Skin of body (tissue), 3 donors: ENCODE measurements at places on chromosomes 11 and 22. TPM values are rescaled to one million over a fixed set of nuclear protein-coding genes. Genes with fewer than 3 reads are reported as not detected.

The APOBEC3F gene
- 4.0 TPM for total RNA-seq

The PRR5 gene
- 10.1 TPM for total RNA-seq

The DUSP8 gene
- 1.8 TPM for total RNA-seq

The MOGAT2 gene
- total RNA-seq: 9.6 TPM

The ZNF70 gene
- 4.3 TPM for total RNA-seq

DNA sequence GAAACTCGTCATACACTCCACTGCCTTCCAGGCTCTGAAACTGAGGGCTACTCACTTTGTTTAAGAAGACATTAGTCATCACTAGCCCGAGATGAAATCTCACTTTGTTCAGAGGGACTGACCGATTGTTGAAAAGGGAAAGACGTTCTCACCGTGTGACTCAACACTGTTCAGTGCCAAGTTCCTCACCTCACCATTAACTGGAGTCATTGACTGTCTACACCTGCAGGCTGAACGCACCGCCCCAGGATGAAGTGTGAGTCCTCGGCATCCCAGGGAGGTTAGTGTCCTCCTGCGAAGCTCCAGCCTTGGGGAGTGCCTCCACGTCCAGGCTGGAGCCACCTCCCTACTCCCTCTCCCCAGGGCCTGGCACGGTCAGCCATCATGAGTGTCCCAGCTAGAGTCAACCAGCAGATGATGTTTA is 30.4 kb downstream of the FADD start:
- no peak for DNase-seq

DNA sequence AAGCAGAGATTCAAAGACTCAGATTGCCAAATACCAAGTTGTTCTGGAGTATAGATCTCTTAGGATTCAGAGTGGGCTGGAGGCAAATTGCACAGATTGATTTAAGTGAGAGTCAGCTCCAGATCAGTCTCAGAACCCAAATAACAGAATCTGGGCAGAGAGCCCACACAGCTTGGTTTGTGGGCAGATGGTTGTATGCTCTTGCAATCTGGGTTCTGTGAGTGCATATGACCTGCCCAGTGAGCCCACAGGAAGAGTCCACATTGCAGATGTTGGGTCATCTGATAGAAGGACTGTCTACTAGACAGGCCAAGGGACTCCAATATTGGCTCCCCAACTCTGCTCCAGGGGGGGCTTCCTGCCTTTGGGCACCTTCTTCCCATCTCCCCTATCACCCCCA is 65.9 kb downstream of the ADAMTS15 start:
- DNase-seq: no peak

DNA sequence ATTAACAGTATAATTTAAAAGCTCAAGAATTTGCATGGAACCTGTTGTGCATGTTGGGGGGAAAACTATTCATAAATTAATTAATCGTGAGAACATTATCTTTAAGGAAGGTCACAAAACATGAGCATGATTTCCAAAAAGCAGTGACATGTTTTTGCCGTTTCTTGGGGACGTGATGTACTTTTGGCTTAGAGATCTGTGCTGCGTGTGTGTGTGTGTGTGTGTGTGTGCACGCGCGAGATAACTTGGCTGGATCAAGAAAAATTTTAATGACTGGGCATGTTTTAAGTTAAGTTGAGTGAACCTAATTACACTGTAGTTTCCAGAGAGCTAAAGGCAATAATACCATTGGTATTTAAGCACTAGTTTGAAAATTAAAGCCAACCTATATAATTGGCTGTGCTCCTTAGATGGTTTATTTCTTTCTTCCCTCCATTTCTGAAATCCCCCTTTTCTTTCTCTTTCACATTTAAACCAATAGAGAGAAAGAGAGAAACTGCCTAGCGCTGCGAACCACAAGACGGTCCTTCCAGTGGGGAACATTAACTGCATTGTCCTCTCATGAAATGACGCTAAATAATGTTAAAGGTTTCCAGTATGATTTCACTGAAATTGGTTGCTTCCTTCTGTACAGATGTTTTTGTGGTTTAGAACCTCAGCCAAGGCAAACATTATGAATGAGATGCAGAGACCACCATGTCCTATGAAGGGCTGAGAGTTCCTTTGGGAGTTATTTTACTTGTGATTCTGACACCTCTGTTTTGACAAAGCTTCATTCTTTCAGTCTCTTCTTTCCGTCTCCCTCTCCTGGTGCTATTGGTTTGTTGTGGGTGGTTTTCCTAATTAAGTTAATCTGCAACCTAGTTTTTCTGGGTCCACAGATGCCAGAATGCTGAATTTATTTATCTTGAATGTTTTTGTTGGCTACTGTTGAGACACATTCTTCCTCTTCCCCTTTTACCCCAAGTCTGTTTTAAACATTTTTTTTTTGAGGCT is 51.7 kb downstream of the ZBTB16 start:
- DNase-seq: peak; percentile 42

GRCh38 chr11:125114518-125114917 is 3.1 kb upstream of the TMEM218 start:
- DNase-seq: no peak
